ENCODE measurements at places on chromosomes 16 and 17.
A peak's percentile ranks its signal among the peaks of the same experiment; 100 is the strongest.

GRCh38 chr17:27937025-27937546 lies 43.9 kb upstream of the LYRM9 start:
- no peak for DNase-seq

DNA sequence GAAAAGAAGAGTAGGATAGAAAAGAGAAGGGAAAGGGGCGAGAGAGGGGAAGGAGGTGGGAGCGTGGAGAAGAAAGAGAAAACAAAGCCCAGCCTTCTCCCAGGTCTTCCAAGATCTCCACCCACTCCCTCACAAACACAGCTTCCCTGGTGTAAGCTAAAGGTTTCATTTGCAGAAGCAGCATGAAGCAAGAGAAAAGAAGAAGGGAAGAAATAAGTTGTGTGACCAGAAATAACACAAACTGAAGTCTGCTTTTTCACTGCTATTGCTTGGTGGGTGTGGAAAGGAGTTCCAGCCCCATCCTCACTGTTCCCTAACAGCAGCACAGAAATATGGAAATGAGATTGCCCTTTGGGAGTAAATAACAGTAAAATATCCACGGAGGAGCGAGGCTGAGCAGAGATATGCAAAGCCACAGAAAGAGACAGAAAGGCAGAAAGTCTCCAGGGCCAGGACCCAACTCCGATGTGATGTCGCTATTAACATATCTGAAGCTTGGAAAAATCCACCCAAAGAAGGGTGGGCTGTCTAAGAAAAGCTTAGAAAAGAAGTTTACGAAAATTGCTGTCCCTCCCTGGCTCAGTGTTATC lies 10.3 kb upstream of the GAS7 start:
- no peak for DNase-seq

GRCh38 chr16:4520913-4521312 lies 17.7 kb downstream of the CDIP1 start:
- no peak for DNase-seq

GRCh38 chr17:59333836-59334235 lies 2.4 kb downstream of the YPEL2 start:
- DNase-seq: no peak

GRCh38 chr17:79078476-79079190 lies 4.0 kb downstream of the ENGASE start:
- DNase-seq: no peak

GRCh38 chr17:5893741-5894140 lies 176.4 kb upstream of the WSCD1 start:
- DNase-seq: no peak

DNA sequence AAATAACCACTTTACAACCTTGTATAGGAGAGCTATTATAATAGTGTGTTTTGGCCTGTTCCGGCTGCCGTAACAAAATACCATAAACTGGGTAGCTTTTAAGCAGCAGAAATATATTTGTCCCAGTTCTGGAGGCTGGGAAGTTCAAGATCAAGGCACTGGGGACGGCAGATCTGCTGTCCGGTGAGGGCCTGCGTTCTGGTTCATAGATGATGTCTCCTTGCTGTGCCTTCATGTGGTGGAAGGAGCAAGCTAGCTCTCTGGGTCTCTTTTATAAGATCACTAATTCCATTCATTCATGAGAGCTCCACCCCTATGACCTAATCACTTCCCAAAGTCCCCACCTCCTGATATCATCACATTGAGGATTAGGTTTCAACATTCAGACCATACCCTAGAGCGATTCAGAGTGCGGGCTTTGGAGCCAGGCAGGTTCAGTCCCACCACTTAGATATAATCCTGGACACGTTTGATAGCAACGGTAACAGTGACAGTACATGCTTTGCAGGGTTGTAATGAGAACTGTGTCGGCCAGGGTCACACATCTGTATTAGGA lies 76.2 kb upstream of the ZFHX3 start:
- no peak for DNase-seq

- no peak for DNase-seq
Observed at GRCh38 chr17:45666641-45667040, 117.5 kb upstream of the CRHR1 start.

DNA sequence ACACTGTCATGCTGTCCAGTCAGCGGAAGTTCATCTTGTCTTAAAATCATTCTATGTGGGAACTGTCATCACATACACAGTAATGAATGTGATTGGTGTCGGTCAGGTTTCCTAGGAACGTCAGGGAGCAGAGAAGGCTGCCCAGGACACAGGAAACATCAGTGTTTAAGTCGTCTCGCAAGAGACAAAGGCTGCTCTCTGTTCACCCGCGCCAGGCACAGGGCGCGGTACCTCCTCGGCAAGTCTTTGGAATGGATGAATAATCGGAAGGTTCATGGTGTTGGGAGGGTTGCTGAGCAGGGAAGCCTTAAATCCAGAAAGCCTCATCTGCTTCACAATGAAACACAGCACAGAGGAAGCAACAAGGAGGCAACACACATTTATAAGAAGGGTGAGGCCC lies 148.2 kb downstream of the CPPED1 start:
- no peak for DNase-seq

- peak; percentile 66 for DNase-seq
Observed at GRCh38 chr17:7307686-7308624, 527 bp downstream of the EIF5A start.

DNA sequence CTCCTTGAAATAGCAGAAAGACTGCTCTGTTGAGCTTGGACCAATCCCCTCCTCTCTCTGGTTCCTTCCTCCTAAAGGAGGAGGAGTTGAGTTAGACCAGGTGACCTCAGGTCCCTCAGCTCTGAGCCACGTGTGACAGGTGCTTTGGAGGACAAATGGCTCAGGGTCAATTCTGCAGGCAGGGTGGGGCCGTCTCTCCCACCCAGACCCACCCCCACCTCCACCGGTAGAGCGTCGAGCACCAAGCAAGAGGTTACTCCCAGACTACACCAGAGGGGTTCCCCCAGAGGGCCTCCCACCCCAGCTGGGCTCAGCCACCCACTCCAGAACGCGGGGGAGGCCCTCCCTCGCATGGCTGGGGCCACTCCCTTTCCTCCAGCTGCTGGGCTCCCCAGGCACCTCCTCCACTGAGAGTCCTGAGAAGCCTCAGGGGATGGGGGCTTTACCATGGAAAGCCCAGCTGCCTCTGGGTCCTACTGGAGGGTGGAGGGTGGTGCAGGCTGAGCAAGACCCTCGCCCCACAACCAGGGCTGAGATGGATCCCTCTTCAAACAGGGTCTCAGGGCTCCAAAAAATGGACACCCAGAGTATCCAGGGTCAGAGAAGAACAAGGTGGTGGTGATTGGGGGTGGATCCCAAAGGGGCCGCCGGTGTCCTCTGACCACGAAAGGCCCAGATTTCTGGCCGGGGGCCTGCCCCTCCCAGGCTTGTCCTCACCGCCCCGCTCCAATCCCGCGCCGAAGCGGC lies 7.6 kb downstream of the MYO1C start:
- no peak for DNase-seq

- peak; percentile 90 for DNase-seq
Observed at GRCh38 chr17:2029911-2030778, at the start of gene DPH1. DPH1 (plus strand) TSS chr17:2030153; CDS start chr17:2030170, 17 bp downstream.

GRCh38 chr16:12094537-12095265 lies 118.2 kb downstream of the SNX29 start:
- no peak for DNase-seq

DNA sequence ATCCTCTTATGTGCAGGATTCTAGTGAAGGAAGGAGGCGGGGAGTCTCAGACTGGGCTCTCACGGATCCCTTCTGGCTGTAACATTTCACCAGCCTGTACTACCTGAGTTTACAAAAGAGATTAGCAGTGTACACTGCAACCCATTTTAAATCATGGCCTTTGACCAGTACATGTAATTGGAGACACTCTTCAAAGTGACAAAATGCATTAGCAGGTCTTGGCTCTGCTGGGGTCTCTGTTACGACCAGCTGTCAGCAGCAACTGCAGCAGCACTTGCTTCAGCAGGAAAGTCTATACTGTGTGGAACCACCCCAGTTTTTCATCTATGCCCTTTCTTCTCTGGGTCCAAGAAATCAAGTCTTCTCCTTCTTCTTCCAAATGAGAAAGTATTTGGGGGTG lies 322.8 kb upstream of the ASIC2 start:
- DNase-seq: no peak

GRCh38 chr16:71754652-71755051 lies 30.2 kb upstream of the PHLPP2 start:
- no peak for DNase-seq

Data from head of caudate nucleus (tissue), 42 donors.